Osteoblast (primary cell): ENCODE measurements at places on chromosomes 16 and 17. TPM values are rescaled to one million over a fixed set of nuclear protein-coding genes. Genes with fewer than 3 reads are reported as not detected.

The KCNJ18 gene
- not detected in 2 replicates for total RNA-seq

The RBFOX1 gene
- total RNA-seq: not detected in 2 replicates

The KRTAP2-1 gene
- total RNA-seq: not detected in 2 replicates

The ZP2 gene
- total RNA-seq: not detected in 2 replicates

The MYH11 gene
- total RNA-seq: under 0.01 TPM in 2 replicates

The TMEM170A gene
- 11.6 and 13.6 TPM in 2 replicates for total RNA-seq

The CTRB2 gene
- not detected in 2 replicates for total RNA-seq

The CX3CL1 gene
- under 0.01 TPM in 1 of 2 replicates, not detected in the other for total RNA-seq

The CDH3 gene
- 0.36 and 0.59 TPM in 2 replicates for total RNA-seq

The CDT1 gene
- 2.9 TPM in 2 replicates for total RNA-seq

The DNAH3 gene
- total RNA-seq: not detected in 2 replicates

The OTOA gene
- total RNA-seq: under 0.01 TPM in 2 replicates

The DLX3 gene
- 0.59 and 1.1 TPM in 2 replicates for total RNA-seq

DNA sequence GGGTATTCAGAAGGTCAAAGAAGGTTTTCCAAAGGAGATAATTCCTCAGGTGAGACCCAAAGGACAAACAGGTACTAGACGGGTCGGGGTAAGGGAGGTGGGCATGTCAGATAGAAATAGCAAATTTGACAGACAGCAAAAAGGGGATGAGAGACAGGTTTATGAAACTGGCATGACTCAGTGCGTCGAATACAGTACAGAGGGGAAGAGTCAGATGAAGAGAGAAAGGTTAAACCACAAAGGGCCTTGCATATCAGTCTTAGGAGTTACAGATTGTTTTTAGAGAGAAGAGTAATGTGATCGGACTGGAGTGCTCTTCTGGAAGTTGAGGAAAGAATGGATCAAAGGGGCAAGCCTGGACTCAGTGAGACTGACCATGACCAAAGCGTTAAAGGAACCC, 88.4 kb downstream of the ZZEF1 start:
- no peak for DNase-seq

- DNase-seq: peak; percentile 89
These were observed 36.9 kb downstream of the PPL start for GRCh38 chr16:4900036-4900435.

GRCh38 chr17:49556223-49556943, 19.3 kb upstream of the NXPH3 start:
- peak; percentile 98 for DNase-seq

DNA sequence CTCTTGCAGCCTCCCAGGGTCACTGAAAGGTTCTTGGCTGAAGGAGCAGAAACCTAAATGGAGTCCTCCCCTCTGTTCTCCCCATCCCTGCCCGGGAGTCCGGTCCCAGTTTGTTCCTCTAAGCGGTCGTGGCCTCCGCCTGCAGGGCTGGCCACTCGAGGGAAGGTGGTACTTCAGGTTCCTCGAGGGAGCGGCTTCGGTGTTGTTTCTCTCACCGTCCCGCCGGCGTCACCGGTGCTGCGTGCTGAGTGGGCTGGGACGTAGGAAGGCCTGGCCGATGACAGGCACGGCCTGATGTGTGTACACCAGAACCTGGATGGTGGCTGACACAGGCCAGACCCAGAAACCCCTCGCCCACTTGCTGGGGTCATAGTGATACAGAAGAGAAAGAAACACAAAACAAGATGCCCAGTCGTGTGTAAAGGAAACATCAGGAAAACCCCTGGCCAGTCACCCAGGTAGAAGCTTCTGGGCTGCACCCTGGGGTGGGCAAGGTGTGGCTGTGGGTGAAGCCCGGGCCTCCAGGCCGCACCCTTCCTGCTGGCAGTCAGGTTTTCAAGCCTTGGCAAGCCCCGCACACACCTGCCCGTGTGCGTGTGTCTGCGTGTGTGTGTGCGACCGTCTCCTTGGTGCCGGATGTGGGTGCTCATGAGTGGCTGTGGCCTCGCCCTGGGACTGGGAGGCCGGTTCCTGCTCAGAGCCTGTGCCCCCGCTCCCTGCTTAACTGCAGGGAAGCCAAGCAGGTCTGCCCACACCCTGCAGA, 52.0 kb downstream of the BAIAP2 start:
- DNase-seq: no peak

GRCh38 chr16:68961778-68962402, 118.6 kb downstream of the TANGO6 start:
- DNase-seq: no peak

GRCh38 chr17:80413771-80414507, 1.0 kb upstream of the ENDOV start:
- peak; percentile 62 for DNase-seq

DNA sequence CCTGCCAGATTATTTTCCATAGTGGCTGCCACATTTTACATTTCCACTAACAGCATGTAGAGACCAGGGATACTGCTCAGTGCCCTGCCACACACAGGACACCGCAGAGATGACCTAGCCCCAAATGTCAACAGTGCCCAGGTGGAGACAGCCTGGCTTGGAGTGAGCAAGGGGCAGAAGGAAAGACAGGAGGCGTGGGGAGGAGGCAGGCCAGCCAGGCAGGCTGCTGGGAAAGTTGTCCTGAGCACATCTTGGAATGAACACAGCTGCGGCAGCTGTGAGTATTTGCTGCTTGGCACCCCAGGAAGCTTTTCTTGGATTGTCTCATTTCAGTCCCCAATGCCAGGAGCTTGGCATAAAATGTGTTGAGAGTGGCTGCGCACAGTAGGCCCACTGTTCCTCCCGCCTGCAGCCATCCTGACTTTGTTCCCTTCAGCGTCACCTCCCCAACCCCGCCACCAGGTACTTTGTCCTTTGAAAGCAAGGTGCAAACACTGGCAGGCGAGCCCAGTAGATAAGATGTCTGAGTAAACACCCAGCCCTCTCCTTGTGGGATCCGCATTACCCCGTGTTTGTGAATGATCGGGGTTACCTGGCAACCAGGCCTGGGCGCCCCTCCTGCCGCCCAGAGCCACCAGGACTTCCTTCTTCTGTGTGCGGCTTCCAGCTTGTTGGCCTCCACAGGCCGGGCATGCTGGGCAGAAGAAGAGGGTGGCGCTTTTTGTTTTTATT, 114.0 kb downstream of the CMIP start:
- DNase-seq: no peak

- no peak for DNase-seq
These were observed 53.1 kb downstream of the PRKCA start for GRCh38 chr17:66355510-66355909.

- DNase-seq: no peak
These were observed 7.8 kb upstream of the EVI2A start for GRCh38 chr17:31329221-31329620.

DNA sequence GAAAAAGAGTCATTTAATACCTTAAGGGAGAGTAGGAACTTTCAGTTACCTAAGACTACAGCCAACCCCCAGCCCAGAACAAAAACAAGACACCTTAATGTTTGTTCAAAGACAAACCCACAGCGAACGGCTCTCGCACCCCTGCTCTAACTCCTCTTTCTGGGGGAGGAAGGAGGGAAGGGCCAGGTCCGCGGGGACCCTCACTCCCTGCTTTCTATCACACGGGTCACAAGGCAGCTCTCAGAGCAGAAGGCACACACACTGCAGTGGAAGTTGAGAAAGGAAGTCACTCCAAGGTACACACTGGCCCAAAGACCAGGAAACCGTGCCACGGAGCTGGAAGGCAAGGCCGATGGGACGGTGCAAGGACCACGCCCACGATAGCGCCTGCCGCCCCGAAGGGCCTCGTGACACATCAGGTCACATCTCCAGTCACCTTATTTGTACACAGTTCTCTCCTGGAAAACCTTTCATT, 10.0 kb downstream of the LITAFD start:
- peak; percentile 50 for DNase-seq

- DNase-seq: no peak
These were observed 8.7 kb downstream of the CLUAP1 start for GRCh38 chr16:3509470-3509928.

GRCh38 chr17:49748791-49749190, 15.1 kb downstream of the FAM117A start:
- no peak for DNase-seq

GRCh38 chr17:29677221-29677791, 54.6 kb upstream of the CORO6 start:
- DNase-seq: peak; percentile 36

GRCh38 chr16:10752843-10753523, 9.3 kb downstream of the NUBP1 start:
- no peak for DNase-seq

DNA sequence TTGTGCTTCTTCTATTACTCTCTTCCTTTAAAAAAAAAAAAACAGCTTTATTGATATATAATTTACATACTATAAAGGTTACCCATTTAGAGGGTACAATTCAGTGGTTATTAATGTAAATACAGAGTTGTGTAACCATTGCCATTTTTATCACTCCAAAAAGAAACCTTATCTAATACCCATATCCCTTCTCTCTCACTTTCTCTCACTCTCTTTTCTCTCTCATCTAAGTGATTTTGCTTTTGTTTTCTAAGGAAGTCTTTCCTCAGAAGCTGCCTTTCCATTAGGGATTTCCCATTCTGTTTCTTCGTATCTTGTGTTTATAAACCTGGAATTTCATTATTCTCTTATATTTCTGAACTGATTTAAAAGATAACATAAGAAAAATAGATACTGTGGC, 55.5 kb downstream of the NFAT5 start:
- no peak for DNase-seq

DNA sequence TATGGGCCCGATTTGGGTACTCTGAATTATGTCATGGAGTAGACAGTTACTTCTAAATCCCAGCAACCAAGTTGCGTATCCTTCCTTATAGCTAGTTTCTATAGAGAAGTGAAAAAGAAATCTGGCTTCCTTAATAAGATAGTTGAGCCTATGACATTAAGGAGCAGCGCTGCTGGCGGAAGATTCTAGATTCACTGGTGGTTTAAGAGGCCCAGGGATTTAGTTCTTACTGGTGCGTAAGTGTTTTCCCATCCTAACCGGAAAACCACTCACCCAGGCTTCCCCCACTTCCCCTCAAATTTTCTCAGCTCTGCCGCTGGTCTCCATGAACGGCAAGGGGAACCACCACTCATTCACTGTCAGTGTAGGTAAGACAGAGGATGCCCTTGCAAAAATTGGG, 230.4 kb downstream of the CPPED1 start:
- DNase-seq: no peak

DNA sequence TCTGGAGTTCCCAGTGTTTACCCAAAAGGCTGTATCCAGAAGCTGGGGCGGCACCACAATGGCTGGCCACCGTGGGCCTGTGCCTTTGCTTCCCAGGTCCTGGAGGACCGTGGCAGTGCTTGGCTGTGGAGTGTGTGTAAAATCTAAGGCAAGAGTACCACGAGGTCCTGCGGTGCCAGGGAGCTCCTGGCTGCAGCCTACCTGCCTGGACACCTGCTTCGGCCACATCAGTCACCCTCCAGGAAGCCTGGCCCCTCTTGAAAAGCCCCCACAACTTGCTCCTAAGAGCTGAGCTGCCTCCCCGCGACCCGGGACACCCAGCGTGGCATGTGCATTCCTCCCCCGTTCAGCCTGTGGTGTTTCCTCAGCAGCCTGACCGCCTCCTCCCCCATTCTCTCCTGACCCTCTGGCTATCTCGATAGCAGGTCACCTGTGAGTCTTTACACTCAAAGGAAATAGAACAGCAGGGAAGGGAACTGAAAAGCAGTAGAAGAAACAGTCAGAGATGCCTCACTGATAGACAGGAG, 7.9 kb downstream of the TIMM22 start:
- peak; percentile 87 for DNase-seq
